Epithelial cell of umbilical artery (primary cell): ENCODE measurements at places on chromosomes 5 and 9. TPM values are rescaled to one million over a fixed set of nuclear protein-coding genes. Genes with fewer than 3 reads are reported as not detected.

Gene KIF24
- 1.6 and 2.6 TPM in 2 replicates for total RNA-seq

Gene ARHGAP26
- 8.1 and 12.8 TPM in 2 replicates for total RNA-seq

Gene ELOVL7
- under 0.01 and 0.61 TPM in 2 replicates for total RNA-seq

Gene SNCB
- not detected in 2 replicates for total RNA-seq

Gene MOB3B
- not detected in 2 replicates for total RNA-seq

Gene LRRC26
- total RNA-seq = not detected in 2 replicates

Gene CDC20B
- under 0.01 TPM in 1 of 2 replicates, not detected in the other for total RNA-seq

Gene LRSAM1
- 10.5 and 10.7 TPM in 2 replicates for total RNA-seq

Gene PCDHGA1
- total RNA-seq = under 0.01 and 0.32 TPM in 2 replicates

Gene FCN1
- total RNA-seq = not detected in 2 replicates

Gene TAF11L5
- not detected in 2 replicates for total RNA-seq

Gene KIF4B
- total RNA-seq = 0.30 and 0.32 TPM in 2 replicates

Gene CNTNAP3
- 5.8 and 13.0 TPM in 2 replicates for total RNA-seq

Gene FOXI1
- not detected in 2 replicates for total RNA-seq

Gene TICAM2
- total RNA-seq = 1.3 and 1.5 TPM in 2 replicates

Gene GMCL2
- not detected in 2 replicates for total RNA-seq

Gene ADAMTS6
- total RNA-seq = 86.4 and 100 TPM in 2 replicates

Gene PTPRD
- total RNA-seq = 4.9 and 11.4 TPM in 2 replicates

Gene SLC1A1
- total RNA-seq = 7.0 and 11.4 TPM in 2 replicates

Gene ANKDD1B
- total RNA-seq = under 0.01 TPM in 1 of 2 replicates, not detected in the other

Gene GCNT1
- total RNA-seq = 8.1 and 55.2 TPM in 2 replicates

Gene REEP5
- 44.5 and 51.0 TPM in 2 replicates for total RNA-seq

Gene FOXE1
- not detected in 2 replicates for total RNA-seq

Gene PCDHA9
- total RNA-seq = under 0.01 and 0.15 TPM in 2 replicates

Gene UNC5A
- under 0.01 and 0.30 TPM in 2 replicates for total RNA-seq

Gene NUDT12
- total RNA-seq = 1.3 and 5.6 TPM in 2 replicates

Gene NTNG2
- under 0.01 TPM in 2 replicates for total RNA-seq

Gene DMGDH
- 0.30 and 0.32 TPM in 2 replicates for total RNA-seq

Gene PTGR1
- 43.2 and 54.1 TPM in 2 replicates for total RNA-seq

Gene PCDHB16
- total RNA-seq = under 0.01 TPM in 2 replicates

Gene PCDHB6
- not detected in 2 replicates for total RNA-seq

Gene PCDHB4
- total RNA-seq = under 0.01 and 0.15 TPM in 2 replicates

Gene ANAPC2
- 22.7 and 24.6 TPM in 2 replicates for total RNA-seq

Gene ANKRD20A1
- 0.32 and 1.4 TPM in 2 replicates for total RNA-seq

Gene FOXD4
- total RNA-seq = not detected in 2 replicates

Gene SLC24A2
- total RNA-seq = not detected in 2 replicates

Gene ACOT12
- total RNA-seq = not detected in 2 replicates

Gene SHC3
- 1.4 and 1.9 TPM in 2 replicates for total RNA-seq

Gene C5orf58
- not detected in 2 replicates for total RNA-seq

Gene FYB1
- total RNA-seq = 0.65 TPM in 1 of 2 replicates, not detected in the other

Gene SLC6A19
- total RNA-seq = not detected in 2 replicates

Gene STKLD1
- 0.32 and 0.61 TPM in 2 replicates for total RNA-seq

Gene SLC27A6
- under 0.01 TPM in 1 of 2 replicates, not detected in the other for total RNA-seq

Gene C9orf50
- not detected in 2 replicates for total RNA-seq

Gene HAVCR2
- total RNA-seq = 0.15 TPM in 1 of 2 replicates, not detected in the other

Gene IGIP
- total RNA-seq = 3.2 and 3.3 TPM in 2 replicates

Gene TTLL11
- 1.9 and 2.9 TPM in 2 replicates for total RNA-seq

Gene INSL6
- not detected in 2 replicates for total RNA-seq

Gene FOXD4L3
- total RNA-seq = not detected in 2 replicates

Gene SH3PXD2B
- total RNA-seq = 10.6 and 15.9 TPM in 2 replicates

Gene PCDHGB2
- 0.46 and 0.65 TPM in 2 replicates for total RNA-seq

Gene GADD45G
- total RNA-seq = 0.61 and 0.65 TPM in 2 replicates
